NCI-H526 treated with DMSO at 0.1 percent for 48 hours (cell line): ENCODE measurements at places on chromosomes 2 and 18.
A peak's percentile ranks its signal among the peaks of the same experiment; 100 is the strongest.

GRCh38 chr2:27708666-27709065, 45.0 kb downstream of the SLC4A1AP start:
- no peak for DNase-seq

DNA sequence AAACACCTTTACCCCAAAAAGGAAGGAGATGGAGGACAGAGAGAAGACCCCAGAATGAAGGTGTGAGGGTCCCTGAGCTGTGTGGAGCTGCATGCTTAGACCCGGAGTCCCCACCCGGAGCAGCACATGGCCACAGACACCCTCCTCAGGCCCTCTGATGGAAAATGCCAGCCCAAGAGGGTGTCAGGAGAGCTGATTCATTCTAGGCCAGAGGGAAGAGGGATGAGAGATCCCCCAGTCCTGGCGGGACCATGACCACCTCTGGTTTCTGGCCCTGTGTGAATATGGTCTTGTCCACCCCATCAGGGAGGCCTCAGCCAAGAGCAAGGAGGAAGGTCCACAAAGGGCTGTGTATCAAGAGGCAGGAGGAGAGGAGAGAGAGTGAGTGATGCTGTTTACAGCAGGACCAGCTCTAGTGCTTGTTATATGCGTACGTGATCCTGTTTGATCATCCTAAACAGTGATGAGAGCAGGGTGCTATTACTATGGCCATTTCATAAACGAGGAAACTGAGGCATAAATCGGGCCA, 186.6 kb upstream of the HAAO start:
- no peak for DNase-seq

GRCh38 chr2:160224060-160224459, 24.0 kb upstream of the ITGB6 start:
- no peak for DNase-seq

DNA sequence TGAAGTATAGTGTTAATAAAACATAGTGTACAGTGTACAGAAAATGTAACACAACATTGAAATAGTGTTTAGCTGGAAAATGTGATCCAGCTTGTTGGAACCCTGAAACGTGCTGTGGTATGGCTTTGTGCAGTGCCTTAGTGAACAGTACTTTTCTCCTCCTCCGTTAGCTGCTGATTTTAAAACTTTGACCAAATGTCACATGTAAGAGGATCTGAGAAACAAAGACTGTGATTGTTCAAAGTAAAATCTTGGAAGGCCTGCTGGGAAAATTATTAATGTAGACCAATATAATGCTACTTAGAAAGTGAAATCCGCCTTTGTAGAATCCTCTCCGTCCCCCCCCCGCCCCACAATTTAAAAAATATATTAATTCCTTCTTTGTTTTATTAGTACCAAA, 911 bp upstream of the KCNJ13 start:
- DNase-seq: no peak

- peak; percentile 57 for DNase-seq
These were observed 38.7 kb downstream of the MSTN start for GRCh38 chr2:190023860-190024259.

GRCh38 chr2:198314559-198315153, 510.3 kb downstream of the PLCL1 start:
- DNase-seq: peak; percentile 26

DNA sequence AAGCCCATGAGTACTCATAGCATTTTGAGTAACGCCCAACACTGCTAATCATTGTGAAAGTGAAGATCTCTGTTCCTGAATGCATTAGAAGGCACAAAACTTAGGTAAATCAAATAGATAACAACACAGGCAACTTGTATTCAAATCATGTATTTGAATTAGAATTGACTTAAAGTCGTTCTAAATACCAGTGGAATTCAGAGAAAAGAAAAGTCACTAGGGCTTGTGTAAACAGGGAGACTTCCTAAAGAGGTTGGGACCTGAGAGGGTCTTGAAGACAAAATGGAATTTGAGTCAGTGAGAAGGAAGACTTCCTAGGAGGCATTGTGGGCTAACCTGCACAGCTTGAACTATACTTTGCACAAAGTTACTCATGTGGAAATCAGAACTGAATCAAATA, 127.2 kb downstream of the CTNNA2 start:
- DNase-seq: peak; percentile 2

GRCh38 chr2:96505231-96505889, at the start of gene NEURL3:
TSS of gene NEURL3 (minus strand) at chr2:96505357. CDS start at chr2:96505286, 71 bp downstream.
- DNase-seq: peak; percentile 24

DNA sequence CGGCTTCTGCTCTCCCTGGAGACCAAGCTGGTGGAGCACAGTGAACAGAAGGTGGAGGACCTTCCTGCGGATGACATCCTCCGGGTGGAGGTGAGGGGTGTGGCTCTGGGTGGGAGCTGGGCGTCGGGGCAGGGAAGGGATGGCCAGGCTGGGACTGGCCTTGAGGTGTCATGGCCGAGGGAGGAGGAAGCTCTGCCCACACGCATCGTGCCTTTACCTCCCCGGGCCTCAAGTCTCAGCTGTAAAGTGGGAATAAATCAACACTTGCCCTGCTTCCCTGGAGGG, 98.2 kb downstream of the DYSF start:
- no peak for DNase-seq

DNA sequence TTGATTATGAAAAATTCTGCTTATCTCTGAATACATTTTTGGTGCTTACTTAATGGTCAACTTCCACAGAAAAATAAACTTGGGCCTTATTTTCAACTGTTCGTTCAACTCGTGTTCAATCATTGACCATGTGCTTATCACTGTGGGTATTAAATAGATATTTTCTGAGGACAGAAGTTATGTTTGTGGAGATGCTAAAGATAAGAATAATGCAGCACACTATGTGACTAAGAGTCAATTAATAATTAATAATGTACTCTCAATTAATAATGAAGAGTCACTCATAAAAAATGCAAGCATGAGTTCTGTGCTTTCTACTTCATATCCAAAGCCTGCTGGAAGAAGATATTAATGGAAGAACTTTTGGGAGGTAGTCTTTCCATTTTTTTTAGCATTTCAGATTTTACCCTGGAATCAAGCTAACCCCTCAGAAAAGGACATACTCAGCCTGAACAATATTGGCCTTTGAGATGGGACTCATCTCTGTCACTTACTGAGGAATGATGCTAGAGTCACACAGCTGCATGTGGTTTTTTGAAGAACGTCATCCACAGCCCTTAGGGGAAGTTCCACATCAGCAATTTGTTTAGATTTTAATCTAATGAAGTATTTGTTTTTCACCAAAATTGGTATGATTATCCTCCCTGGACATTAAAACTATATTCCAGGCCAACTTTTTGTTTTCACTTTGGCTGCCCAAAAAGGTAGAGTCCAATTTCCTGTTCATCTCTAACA, 191.9 kb upstream of the CRIM1 start:
- DNase-seq: no peak

GRCh38 chr18:67608615-67609273, 92.2 kb upstream of the DSEL start:
- DNase-seq: no peak

DNA sequence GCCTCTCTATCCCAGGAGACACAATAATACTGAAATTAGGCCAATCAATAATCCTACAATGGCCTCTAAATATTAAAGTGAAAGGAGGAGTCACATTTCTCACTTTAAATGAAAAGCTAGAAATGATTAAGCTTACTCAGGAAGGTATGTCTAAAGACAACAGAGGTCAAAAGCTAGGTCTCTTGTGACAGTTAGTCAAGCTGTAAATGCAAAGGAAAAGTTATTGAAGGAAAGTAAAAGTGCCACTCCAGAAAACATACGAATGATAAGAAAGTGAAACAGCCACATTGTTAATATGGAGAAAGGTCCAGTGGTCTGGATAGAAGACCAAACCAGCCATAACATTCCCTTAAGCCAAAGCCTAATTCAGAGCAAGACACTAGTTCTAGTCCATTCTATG, 9.5 kb downstream of the SESTD1 start:
- no peak for DNase-seq

- DNase-seq: no peak
These were observed 190.8 kb downstream of the TMEM247 start for GRCh38 chr2:46669996-46670793.

DNA sequence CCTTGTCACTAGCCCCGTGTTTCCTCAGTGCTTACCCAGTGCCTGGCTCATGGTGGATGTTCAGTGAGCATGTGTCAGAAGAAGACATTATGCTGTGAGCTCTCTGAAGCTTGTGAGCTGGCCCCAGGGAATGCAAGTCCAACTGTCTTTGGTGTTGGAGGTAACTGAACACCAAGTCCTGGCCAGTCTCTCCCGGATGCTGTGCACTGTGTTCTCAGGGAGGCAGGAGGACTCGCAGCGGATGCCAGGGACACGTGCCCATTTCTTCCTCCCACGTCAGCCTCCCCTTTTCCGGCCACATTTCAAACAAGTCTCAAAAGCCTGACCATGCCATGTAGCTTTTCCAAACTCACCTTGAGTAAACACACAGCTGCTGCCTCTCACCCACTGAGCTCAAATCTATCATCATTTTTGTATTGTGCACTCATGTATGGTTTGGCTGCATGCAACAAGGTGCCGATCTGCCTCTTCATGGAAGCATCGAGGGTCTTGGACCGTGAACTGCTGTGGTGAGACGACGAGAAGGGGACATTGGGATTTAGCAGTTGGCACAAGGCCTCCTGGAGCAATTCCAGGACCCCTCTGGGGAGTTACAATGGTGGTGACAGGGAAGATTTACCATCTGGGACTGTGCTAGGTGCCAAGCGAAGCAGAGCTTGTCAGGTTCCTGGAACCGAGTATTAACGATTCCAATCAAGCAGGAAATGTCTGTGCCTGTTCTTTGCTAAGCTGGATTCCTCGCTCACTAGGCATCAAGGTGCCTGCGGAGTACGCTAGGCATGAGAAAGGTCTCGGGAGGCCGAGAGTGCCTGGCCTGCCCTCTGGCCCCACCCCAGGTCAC, 44.4 kb upstream of the MGAT4A start:
- DNase-seq: no peak

- no peak for DNase-seq
These were observed 93.5 kb downstream of the TNS1 start for GRCh38 chr2:217909156-217909820.

DNA sequence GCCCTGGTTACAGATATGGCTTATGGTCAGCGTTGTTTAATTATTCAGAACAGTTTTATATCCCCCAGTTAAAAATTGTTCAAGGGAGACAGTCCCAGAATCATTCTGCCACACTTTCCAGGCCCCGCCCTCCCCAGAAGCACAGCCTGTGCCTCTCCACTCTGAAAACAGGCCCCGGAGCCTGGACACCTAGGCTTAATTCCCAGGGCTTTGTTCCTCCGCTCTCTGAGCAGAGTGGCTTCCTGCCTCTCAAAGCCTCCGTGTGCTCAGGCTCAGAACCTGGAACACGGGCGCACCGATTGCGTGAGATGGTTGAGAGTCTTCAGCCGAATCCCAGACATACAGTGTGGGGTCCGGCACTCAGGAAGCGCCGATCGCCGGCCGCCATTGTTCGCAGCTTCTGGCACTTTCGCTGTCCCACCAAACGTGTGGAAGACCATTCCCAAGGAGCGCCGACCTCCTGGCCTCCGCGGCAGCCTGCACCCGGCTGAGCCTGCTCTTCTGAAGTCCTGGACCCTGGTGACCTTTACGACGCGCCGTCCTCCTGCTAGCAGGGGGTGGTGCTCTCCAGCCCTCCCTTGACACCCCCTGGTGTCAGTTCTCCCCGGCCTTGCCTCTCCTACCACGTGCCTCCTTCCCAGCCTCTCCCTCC, 45.6 kb downstream of the TWIST2 start:
- DNase-seq: no peak

GRCh38 chr2:159080641-159081040, 112.2 kb downstream of the TANC1 start:
- DNase-seq: no peak

DNA sequence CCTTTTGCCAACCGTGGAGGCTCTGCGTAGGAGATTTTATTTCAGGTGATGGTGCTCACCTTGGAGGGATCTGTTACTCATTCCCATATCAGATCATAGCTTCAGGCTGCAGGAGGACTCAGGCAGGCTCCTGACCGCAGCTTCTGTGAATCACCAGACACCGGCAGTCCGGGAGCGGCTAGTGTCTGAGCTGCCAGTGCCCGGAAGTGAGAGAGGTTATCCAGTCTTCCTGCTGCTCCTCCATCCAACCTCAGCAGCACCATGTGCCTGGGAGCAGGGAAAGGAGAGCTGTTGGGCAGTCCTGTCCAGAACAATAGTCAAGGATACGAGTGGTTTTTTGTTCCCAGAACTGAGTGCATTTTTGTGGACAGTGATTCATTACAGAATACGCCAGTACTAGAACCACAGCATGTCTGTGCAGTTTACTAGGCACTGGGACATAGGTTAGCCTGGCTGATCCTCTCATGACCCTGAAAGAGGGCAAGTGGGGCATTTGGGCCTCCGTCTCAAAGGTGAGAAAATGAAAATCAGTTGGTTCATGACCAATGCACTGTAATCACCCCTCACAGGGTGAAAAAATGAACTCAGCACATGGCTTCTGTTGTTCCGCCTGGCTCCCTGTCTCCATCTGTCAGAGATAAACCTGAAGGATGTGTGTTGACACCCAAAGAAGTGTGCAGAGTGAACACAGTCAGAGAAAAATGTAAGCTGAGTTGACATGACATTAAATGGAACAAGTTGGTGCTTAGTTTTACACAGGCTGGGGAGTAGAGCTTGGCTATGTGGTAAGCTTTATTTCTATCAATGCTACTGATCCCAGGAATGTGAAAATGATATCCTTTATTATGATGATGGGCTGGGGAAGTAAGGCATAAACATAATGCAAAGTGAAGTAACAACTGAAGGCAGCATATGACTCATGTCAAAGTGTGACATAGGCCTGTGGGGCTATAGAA, 12.2 kb downstream of the FHOD3 start:
- DNase-seq: no peak

- DNase-seq: no peak
These were observed 84.5 kb upstream of the ODC1 start for GRCh38 chr2:10532638-10533101.

GRCh38 chr2:27920148-27920885, 29.8 kb downstream of the BABAM2 start:
- no peak for DNase-seq

DNA sequence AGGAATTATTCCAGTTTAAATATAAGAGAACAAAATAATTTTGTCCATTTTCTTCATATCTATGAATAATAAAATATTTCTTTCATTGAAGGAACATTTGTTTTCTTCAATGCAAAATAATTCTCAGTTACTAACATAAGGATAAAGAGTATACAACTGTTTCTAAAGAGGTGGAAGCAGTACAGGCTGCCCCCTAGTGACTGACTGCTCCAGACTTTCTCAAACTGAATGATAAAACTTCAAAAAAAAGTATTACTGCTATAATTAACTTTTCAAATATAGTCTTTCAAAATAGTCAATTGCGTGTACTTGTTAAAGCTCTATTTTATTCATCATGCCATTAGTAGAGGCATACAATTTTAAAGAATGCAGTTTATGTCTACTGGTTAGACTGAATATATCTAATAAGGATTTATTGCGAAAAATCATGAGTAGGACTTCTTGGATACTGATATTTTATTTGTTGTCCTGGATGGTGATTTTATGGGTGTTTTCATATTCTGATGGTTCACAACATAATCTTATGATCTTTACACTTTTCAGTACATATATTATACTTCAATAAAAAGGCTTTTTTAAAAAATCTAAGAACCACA, 100.1 kb downstream of the WDPCP start:
- DNase-seq: peak; percentile 32

- no peak for DNase-seq
These were observed 410.4 kb upstream of the HS6ST1 start for GRCh38 chr2:128729051-128729450.
